ENCODE measurements at places on chromosomes 2 and 18. TPM values are rescaled to one million over a fixed set of nuclear protein-coding genes. Genes with fewer than 3 reads are reported as not detected.

DNA sequence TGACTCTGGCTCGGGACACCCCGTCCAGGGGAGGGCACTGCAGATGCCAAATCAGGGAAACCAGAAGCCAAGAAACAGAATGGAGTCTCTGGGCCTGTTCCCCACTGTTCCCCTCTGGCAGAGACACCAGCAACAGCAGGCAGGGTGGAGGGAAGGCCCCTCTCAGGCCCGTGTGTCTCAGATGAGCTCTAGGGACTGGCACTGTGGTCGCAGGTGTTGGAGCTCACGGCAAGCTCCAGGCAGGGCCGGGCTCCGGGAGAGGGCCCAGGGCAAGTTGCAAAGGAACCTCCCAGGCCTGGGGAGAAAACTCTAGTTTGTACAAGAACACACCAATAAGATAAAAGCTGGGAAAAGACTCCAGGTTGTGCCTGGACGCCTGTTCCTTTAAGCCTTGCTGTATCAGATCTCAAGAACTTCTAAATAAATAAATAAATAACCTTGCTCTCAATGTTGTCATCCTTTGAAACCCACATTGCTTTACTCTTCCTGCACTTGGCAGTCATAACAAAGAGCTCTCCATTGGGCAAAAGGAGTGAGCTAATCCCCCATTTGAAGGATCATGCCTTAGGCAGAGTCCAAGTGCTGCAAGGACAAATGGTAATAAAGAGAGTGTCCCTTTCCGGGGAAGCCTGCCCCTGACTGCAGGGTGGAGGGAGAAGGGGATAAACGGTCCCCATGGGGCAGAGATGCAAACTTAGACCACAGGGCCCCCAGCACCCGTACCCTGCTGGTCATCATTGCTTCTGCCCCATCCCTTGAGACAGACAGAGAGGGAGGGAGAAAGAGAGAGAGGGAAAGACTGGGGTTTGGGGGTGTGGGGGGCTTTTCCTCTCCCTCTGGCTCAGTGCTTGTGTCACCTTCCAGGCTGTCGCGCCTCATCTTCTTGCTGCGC is 33.3 kb downstream of the CNGA3 start:
- no peak for DNase-seq

DNA sequence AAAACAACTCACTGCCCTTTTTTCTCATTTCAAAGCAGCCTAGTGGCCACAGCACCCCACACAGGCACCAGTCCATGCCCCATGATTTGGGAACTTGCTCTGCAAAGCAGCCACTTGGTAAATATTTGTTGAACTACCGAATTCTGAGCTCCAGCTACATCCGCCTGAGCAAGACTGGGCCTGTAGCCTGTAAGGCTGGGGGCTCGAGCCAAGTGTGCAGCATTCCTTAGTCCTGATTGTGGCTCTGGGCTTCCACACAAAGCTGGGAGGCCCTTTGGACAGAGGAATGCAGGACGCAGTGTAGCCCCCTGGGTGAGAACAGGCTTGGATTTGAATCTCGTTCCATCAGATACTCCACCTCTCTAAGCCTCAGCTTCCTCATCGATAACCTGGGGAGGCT is 88.4 kb downstream of the ACTR2 start:
- no peak for DNase-seq

DNA sequence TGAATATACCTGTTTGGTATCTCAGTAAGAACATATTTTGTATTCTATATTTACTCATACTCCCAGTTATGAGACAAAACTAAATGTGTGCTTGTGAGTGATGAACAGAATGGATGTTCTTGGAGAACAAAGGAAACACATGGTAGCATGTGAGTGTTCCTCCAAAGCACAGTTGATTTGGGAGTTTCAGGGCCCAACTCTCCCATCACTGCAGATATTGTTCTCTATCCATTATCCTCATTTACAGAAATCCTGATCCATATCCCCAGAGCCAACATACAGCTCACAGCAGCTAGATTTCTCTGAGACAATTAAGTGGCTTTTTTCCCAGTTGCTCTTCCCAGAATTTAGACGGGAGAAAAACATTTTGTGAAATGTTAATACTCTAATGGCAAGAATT is 75.6 kb upstream of the MAPRE2 start:
- no peak for DNase-seq

GRCh38 chr18:7775128-7775527 is 208.0 kb downstream of the PTPRM start:
- DNase-seq, result no peak

The PTH2R gene
- total RNA-seq, result 0.29 TPM

GRCh38 chr2:25402477-25402876 is 60.8 kb upstream of the DNMT3A start:
- no peak for DNase-seq

- no peak for DNase-seq
Observed at GRCh38 chr2:36670881-36671595, 25.5 kb upstream of the VIT start.

The PMAIP1 gene
- total RNA-seq, result 69.9 TPM

The PDCD1 gene
- 3.5 TPM for total RNA-seq

DNA sequence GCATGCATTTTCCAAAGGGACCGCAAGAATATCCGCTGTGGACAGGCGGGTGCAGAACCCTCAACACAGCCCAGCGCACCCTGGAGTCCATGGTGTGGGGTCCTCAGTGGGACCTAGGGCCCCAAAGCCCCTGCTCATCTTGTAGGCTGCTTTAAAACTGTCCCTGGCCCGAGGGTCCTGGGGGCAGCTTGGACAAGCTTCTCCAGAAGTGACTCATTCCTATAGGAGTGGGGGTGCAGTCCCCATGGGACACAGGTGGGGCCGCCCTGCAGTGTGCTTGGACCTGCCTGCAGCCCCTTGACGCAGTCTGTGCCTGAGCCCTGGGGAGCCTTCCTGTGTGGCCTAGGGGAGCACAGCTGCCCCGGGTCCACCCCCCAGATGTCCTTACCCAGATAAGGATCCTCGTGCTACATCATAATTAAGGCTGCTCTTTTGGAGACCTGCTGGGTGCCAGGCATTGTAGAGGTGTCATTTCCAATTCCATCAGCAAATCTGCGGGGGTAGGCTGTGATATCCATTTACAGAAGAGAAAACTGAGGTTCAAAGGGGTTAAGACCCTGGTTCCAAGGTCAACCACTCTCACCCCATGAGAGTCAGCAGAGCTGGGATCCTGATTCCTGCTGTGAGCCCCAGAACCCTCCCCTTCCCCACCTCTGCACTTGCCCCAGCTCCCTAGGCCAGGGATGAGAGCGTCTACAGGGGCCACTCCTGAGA is 1.7 kb upstream of the HS6ST1 start:
- DNase-seq, result no peak

The DPP4 gene
- total RNA-seq, result 1.9 TPM

DNA sequence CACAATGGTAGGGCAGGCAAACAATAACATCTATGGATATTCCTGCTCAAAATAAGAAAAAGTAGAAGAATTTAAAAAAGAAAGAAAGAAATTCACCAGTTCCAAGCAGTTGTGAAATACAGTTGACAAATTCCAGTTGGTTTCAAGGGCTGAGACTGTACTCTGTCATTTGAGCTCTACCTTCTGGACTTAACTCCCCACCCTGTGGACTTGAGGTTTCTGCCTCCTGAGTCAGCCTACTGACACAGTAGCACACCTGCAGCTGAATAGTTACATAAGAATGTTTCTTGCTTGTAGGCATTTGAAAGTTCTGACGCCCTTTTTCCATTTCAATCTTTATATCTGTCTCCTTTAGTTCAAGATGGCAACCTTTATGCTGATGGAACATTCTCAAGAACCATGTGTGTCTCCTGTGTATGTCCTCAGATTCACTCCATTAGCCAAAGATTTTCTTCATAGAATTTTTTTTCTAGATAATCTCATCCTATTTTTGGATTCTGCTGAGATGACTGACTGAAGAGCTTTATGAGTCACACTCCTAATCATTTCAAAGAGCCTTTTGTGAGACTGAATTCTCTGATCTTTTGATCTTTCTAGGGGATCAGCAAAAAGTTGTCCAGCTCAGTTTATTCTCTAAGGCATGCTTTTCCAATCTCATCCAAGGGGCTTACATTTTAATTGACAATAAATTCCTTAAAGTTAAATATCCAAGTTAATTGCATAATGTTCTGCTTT is 19.1 kb downstream of the NETO1 start:
- DNase-seq, result no peak

DNA sequence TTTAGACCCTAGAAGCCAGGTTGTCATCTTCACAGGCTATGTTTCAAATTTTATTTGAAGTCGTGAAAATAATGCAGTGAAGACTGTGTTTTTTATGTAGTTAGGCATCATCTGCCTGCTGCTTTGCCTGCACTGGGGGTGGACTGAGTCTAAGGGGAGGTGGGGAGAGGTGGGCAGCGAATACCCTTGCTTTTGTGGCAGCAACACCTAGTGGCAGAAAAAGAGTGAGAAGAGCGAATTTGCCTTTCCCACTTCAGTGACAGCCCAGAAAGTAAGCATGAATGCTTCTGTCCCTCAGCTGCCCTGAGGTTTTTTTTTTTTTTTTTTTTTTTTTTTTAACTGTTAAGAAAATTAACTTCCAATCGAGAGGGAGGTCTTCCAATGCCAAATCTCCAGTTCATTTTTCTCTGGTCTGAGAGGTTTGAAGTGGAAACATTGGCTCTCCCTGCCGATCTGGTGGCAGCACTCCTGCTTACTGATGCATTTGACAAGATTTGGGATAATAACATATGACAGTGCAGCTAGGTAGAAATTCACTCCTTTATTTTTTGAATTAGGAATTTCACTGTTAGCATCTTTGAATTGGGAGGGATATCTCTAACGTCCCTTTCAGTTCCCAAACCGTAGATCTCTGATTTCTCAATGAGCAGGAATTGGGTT is 60.3 kb upstream of the LYPD6B start:
- no peak for DNase-seq

Data from activated B cell treated with CpG ODN at 0.5 μM for 24 hours (primary cell).